Cerebellar nuclear complex (tissue), 1 donor: ENCODE measurements at places on chromosomes 1 and 21.

GRCh38 chr1:24186993-24187790 lies at the start of gene IFNLR1:
IFNLR1 (minus strand) TSS chr1:24187289; CDS start chr1:24187248, 41 bp downstream.
- DNase-seq: no peak

DNA sequence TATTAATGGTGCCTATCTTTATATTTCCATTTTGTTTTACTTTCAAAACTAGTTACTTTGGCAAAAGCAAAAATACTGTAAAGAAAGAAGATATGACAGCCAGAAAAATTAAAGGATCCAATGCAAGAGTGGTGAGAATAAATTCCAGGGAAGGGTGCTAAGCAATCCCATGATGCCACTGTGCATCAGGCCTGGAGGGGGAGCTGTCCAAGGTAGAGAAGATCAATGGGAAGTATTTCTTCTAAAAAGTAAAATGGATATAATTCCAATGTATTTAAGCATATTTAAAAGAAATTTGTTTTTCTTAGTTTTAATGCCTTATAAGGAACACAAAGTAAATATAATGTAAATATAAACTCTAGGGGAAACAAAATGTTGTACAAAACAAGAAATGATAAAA lies 1382.2 kb upstream of the B3GALT2 start:
- no peak for DNase-seq

DNA sequence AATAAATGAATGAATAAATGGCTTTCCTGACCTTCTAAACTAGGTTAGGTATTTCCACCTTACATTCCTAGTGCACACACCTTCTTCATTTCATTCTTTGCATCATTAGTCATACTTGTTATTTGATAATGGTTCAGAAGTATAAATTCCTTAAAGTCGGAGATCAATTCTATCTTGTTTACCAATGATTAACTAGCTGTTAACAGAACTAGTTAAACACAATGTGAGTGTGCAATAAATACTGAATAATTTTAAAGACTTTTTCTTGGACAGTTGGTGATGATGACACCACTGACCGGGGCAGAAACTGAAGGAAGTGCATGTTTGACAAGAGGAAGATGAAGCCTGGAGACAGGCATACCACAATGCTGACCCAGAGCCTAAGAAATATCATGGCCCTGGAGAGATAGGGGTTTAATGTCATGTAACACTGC lies 207.1 kb upstream of the DEPDC1 start:
- no peak for DNase-seq

DNA sequence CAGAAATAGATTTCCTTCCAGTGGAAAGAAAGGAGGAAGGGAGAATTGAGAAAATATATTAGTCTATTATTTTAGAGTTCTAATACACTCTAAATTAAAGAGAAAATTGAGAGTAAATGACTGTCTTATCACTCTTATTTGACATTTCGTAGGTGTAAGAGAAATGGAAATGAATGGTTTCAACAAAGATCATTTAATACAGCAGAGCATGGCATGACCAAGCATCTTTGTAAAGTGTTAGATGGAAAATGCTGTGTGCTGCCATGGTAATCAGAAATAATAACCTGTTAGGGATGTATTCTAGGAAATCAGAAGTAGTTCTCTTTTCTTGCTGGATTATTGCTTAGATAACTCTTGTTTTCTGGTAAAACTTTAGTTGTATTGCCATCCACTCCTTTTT lies 90.9 kb downstream of the GIPC2 start:
- DNase-seq: no peak

- no peak for DNase-seq
Observed at GRCh38 chr21:42659416-42660117, 6.1 kb downstream of the PDE9A start.

- DNase-seq: no peak
Observed at GRCh38 chr21:40754466-40754865, 92.5 kb downstream of the DSCAM start.

DNA sequence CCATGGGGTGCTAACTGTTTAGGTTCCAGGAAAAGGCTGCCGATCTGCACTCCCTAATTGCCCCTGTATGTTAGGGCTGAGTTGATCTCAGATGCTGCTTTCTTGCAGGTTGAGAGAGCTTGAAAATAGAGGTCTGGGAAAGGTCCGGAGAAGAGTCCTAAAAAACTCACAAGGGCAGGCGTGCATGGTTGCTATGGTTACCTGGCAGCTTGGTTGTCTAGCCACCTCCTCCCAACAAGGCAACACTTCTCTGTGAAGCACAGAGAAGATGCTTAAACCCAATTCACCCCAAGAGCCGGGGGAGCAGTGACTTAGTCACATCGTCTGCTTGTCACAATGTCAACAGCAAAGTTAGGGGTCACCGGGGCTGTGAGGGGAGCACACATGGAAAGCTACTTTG lies 31.0 kb upstream of the LRRC52 start:
- no peak for DNase-seq

DNA sequence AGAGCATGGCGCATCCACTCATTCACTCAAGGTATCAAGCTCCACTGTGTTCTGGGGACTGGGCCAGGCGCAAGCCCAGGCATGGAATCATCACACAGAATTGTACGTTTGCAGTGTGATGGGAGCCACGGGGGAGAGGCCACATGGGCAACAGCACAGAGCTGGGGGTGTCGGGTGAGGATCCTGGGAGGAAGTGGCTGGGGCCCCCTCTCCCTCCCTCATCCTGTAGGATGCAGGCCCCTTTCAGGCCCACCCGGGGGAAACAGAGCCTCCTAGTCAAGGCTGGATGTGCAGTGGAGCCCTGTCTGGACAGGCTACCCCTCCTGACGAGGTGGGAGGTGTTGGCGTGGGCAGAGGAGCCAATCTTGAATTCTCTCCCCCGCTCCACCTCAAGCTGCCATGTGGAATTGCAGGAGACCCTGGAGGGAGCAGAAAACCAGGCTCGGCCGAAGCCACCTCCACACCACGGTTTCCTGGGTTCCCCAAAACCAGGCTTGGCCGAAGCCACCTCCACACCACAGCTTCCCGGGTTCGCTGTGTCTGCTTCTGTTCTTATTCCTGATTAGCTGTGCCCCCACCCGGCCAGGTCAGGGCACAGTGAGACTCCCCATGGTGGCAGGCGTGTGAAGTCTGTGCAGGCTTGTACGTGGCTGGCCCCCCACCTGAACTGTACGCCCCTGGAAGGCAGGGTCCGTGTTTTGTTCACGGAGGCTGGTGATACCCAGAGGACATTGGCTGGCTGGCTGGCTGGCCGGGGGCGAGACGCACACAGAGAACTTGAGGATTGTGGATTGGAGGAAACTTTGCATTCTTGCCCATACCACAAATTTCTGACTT lies 4.2 kb upstream of the C1orf174 start:
- no peak for DNase-seq

DNA sequence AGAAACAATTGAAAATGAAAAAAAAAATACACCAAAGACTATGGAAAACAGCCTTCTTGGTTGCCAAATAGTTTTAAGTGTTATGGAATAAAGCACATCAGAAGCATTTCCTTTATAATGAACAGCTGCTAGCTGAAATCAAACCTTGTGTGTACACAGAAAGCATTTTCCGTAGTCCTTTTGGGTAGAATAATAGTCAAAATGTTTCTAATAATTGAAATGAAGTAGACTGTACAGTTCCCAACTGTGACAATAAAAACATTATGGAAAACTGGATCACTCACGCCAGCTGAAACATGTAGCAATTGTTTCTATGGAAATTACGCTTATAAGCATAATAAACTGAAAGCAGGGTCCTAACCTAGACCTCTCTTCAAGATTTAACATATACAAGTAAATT lies 856.3 kb upstream of the B3GALT2 start:
- DNase-seq: no peak

GRCh38 chr1:224503161-224504118 lies 68.8 kb upstream of the WDR26 start:
- no peak for DNase-seq

DNA sequence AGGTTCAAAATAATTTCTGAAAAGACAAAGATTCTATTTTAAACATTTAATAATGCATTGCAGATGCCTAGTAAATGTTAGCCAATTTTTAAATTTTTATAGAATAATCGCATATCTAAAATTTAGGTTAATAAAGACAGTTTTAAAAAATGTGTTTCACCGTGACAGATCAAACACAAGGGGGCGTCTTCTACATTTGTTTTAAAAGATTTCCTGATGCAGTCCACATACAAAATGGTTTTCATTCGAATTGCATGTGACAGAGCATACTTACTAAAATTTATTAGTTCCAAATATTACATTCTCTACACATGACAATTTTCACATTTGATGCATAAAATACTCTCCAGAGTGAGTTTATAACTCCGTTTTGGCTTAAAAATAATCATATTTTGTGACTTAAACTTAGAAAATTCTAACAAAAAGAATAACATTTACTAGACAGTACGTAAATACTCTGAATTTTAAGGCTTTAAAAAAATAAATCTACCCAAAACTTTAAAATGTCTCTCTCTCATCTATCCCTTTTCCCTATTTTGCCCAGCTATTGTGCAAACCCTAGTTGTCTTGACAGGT lies 75.5 kb downstream of the ADAMTS1 start:
- DNase-seq: no peak

GRCh38 chr1:162458236-162458635 lies 39.4 kb upstream of the UHMK1 start:
- DNase-seq: no peak

- no peak for DNase-seq
Observed at GRCh38 chr1:68600049-68600661, 103.3 kb upstream of the DEPDC1 start.

DNA sequence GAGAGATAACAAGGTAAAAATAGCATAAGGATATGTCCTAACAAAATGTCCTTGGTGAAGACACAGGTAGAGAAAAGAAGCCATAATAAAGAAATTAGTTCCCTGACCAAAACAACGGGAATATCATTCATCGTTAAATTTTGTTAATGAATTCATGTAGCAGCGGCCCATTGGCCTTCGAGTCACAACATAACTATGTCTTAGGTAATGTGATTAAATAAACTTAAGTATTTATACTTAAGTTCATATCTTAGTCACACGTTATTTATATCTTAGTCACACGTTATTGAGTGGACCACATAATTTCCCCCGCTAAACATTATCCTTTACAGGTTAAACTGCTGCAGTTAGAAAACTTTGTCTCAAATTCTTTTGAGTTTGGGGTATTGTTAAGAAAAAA lies 1.2 kb downstream of the NEXN start:
- no peak for DNase-seq

DNA sequence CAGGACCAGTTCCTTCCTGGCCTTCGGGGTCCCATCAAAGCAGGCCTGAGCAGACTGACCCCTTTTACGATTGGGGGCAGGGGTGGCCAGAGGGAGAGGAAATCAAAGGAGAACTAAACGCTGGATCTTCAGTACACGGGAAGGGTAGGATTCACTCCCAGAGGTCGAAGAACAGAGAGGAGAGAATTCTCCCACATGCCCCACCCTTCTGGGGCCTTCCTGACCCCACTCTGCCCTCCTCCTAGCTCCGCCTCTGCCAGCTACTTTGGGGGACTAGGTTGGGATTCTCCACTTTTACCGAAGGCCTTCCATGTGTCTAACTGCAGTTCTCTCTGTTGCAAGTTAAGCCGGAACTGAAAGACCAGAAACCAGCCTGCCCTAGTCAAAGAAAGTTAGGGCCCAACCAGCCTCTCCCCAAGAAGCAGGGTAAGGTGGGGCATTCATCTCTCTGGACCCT lies 654 bp upstream of the ARHGEF2 start:
- DNase-seq: no peak

DNA sequence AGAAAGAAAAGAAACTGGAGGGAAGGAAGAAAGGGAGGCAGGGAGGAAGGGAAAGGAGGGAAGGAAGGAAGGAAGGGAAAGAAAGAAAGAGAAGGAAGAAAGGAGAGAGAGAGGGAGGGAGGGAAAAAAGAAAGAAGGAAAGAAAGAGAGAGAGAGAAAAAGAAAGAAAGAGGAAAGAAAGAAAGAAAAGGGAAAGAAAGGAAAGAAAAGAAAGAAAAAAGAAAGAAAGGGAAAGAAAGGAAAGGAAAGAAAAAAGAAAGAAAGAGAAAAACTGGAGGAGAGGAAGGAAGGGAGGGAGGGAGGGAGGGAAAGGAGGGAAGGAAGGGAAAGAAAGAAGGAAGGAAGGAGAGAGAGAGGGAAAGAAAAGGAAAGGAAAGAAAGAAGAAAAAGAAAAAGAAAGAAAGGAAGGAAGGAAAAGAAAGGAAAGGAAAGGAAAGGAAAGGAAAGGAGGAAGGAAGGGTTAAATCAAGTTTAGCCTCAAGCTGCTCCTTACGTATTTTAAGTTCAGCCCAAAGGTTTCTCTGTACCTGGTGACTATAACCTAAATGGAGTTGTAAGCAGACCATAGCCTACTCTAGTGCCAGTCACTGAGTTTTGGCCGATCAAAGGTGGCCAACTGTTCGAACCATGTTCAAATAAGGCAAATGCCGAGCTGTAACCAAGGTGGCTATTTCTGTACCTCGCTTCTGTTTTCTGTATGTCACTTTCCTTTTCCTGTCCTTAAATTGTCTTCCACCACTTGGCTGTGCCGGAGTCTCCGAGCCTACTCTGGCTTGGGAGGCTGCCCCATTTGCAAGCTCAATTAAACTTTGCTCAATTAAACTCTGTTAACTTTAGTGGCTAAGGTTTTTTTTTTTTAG lies 37.8 kb upstream of the TMPRSS2 start:
- DNase-seq: no peak

GRCh38 chr1:168088511-168089325 lies 48.0 kb downstream of the GPR161 start:
- DNase-seq: no peak

GRCh38 chr1:221509575-221510355 lies 232.1 kb downstream of the DUSP10 start:
- no peak for DNase-seq

DNA sequence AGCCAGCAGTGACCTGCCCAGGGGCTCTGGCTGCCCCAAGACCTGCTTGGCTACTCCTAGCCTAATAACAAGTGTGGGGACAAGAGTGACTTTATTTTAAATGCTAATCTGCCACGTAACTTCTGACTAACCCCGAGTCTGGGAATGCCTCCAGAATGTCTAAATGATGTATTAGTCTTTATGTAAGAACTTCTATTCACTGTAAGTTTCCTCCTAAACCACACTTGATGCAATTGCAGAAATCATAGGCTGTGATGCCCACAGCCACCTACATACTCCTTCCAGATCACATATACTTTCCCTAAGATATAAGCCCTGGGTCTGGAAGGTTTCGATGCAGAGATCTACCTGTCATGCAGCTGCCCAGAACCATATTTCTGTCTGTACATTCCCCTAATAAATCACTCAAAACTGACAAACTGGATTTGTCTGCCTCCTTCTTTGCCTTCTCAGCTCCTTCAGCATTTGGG lies 5.9 kb upstream of the VPS45 start:
- no peak for DNase-seq

DNA sequence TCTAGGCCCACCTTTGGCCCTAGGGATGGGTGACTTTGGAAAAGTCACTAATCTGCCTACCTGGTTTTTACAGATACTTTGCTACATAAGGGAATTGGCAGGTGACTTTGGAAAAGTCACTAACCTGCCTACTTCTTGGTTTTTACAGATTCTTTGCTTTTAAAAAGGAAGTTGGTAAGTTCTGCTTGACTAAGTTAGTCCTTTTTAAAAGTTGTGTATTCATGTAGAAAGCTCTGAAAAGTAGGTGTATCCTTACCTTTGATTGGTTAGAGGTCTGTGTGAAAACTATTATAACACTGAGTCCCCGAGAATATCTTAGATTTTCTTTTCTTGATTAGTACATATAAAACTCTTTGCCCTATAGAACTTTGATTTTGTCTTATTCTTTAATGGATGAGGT lies 12.4 kb downstream of the ATF6 start:
- DNase-seq: no peak
